Neural crest cell (in vitro differentiated cells): ENCODE measurements at places on chromosomes 2 and 18. TPM values are rescaled to one million over a fixed set of nuclear protein-coding genes. Genes with fewer than 3 reads are reported as not detected.

DNA sequence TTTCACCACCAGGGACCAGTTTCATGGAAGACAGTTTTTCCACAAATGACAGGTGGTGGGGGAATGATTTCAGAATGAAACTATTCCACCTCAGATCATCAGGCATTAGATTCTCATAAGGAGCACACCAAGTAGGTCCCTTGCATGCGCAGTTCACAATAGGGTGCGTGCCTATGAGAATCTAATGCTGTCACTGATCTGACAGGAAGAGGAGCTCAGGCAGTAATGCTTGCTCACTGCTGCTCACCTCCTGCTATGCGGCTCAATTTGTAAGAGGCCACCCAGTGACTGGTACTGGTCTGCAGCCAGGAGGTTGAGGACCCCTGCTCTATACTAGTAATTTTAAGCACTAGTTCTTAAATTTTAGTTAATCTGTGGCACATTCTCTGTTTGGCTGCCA is 107.8 kb downstream of the IKZF2 start:
- H3K4me3 ChIP-seq: no peak overlapping the region
- H3K27ac ChIP-seq: no peak overlapping the region
- H3K36me3 ChIP-seq: peaks cover 11% of the 10 kb centered on the region
- no peak for DNase-seq
- H3K4me1 ChIP-seq: no peaks in the 10 kb centered on the region
- no peaks in the 10 kb centered on the region for H3K27me3 ChIP-seq

TTN gene
- under 0.01 TPM in 2 replicates for total RNA-seq

GFPT1 gene
- total RNA-seq: 30.0 and 35.2 TPM in 2 replicates

GDF7 gene
- 0.36 and 0.40 TPM in 2 replicates for total RNA-seq

GAL3ST2 gene
- 0.28 TPM in 1 of 2 replicates, not detected in the other for total RNA-seq
